Activated CD4-positive, alpha-beta T cell treated with anti-CD3 and anti-CD28 coated beads, Interleukin-2, amount 50 U/mL, for 4 hours (primary cell): ENCODE measurements at places on chromosomes 16 and 17.

GRCh38 chr16:89319886-89320781 lies 102.6 kb downstream of the ZNF778 start:
- DNase-seq: peak; percentile 24

GRCh38 chr16:52613508-52613907 lies 66.6 kb upstream of the TOX3 start:
- no peak for DNase-seq

GRCh38 chr16:48432136-48432535 lies 46.9 kb upstream of the SIAH1 start:
- no peak for DNase-seq

DNA sequence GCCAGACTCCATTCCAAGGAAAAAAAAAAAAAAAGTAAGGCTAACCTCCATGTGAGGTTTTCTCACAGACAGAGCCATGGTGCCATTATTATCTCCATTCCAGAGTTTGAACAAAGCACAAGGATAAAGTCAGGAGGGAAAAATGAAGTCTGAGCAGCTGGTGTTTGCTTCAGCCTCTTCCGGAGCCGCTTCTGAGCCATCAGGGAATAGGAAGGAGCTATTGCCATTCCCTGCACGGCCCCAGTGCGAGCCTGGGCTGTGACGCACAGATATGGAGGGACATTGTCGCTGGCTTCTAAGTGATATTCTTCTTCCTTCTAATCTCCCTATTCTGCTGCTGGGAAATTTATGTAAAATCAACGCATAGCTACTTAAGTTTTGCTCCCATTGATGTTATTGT lies 69.5 kb upstream of the PIRT start:
- no peak for DNase-seq

- no peak for DNase-seq
These were observed 37.9 kb downstream of the SIAH1 start for GRCh38 chr16:48347191-48347865.

- peak; percentile 65 for DNase-seq
These were observed 7.9 kb upstream of the LLGL1 start for GRCh38 chr17:18217412-18218015.

DNA sequence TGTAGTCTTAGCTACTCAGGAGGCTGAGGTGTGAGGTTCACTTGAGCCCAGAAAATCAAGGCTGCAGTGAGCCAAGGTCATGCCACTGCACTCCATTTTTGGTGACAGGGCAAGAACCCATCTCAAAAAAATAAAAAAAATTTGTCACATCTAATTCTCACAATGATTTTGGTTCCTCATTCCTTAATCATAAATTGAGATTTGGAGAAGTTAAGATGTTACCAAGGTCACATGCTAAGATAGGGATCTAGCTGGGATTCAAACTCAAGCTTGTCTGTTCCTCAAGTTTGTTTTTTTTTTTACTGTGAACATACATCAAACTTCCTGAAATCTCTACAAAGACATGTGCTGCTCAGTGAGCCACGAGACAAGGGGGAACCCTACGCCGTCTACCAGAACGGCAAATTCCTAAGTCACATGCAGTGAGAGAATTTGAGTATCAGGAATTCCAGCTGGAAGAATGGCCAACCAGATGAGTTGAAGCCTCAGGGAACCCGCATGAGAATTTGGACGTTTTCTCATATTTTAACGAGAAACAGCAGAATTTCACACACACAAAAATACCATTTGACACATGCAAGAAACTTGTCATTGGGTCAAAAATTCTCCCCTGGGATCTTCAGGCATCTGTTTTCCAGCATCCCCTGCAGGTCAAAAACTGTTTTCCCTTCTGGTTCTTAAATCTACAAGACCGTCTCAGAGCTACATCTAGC lies 414.1 kb upstream of the GOT2 start:
- no peak for DNase-seq

GRCh38 chr17:17440010-17440843 lies 36.6 kb upstream of the MED9 start:
- peak; percentile 75 for DNase-seq

DNA sequence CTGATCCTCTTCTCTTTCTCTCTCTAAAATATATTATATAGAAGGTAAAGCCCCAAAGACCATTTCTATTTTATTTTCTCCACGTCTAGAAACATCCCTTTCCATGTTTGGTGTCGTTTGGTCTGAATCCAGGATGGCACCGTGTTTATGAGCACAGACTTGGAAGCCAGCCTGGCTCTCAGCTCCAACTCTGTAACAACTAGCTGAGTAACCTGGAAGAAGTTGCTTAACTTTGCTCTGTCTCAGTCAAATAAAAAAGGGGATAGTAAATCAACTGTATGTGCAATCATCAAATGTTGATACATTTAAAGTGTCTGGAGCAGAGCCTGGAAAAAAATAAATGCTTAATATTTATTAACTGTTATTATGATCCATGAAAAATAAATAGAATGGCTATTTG lies 249.8 kb upstream of the MAF start:
- DNase-seq: no peak

- no peak for DNase-seq
These were observed 264.7 kb downstream of the C16orf95 start for GRCh38 chr16:87052506-87052905.

- DNase-seq: no peak
These were observed 297.5 kb downstream of the CA10 start for GRCh38 chr17:51860954-51861561.

DNA sequence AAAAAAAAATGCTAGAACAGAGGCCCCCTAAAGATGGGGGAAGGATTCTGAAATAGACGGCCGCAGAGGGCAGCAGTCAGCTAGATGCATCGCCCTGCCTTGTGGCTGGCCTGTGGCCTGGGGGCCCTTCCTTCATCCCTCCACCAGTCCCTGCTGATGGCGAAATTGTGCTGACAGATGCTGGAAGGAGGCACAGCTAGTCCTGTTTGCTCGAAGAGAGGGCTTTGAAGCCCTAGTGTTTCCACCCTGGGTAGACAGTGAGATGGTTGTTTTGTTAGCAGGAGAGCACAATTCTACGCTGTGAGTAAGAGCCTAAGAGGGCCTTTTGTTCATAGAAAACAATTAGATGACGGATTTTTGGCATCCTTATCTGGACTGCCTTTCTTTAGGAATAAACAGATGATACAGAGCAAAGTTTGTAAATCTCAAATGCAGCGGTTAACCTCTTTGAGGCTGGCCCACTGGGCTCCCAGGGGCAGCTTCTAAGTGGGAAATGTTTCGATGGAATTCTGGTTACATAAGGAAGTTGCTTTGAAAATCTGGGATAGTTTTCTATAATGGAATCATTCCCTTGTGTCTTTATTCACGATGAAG lies 23.0 kb downstream of the VPS35L start:
- DNase-seq: no peak

DNA sequence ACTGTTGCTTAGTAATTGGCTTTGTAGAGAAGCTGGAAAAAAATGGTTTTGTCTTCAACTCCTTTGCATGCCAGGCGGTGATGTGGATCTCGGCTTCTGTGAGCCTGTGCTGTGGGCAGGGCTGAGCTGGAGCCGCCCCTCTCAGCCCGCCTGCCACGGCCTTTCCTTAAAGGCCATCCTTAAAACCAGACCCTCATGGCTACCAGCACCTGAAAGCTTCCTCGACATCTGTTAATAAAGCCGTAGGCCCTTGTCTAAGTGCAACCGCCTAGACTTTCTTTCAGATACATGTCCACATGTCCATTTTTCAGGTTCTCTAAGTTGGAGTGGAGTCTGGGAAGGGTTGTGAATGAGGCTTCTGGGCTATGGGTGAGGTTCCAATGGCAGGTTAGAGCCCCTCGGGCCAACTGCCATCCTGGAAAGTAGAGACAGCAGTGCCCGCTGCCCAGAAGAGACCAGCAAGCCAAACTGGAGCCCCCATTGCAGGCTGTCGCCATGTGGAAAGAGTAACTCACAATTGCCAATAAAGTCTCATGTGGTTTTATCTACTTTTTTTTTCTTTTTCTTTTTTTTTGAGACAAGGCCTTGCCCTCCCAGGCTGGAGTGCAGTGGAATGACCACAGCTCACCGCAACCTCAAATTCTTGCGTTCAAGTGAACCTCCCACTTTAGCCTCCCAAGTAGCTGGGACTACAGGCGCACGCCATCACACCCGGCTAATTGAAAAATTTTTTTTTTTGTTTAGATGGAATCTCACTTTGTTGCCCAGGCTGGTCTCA lies 6.2 kb upstream of the TMEM235 start:
- no peak for DNase-seq

DNA sequence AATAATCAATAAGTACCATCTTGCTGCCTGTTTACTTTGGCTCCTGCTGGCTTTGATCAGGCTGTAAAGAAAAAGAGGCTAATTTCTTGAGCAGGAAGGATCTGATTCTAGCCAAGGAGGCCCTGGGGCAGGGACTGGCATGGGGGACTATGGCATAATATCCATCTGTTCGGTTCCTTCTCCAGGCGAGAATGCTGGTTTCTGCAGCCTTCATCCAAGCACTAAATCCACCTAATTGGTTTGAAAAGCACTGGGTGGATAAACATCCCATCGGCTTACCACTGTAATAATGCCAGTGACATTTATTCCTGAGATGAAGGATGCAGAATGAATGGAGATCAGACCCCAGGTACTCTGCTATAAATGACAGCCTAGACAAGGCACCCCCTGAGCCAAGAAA lies 180.0 kb upstream of the ASIC2 start:
- DNase-seq: no peak

GRCh38 chr17:74768069-74768762 lies 7.9 kb downstream of the NAT9 start:
- no peak for DNase-seq

DNA sequence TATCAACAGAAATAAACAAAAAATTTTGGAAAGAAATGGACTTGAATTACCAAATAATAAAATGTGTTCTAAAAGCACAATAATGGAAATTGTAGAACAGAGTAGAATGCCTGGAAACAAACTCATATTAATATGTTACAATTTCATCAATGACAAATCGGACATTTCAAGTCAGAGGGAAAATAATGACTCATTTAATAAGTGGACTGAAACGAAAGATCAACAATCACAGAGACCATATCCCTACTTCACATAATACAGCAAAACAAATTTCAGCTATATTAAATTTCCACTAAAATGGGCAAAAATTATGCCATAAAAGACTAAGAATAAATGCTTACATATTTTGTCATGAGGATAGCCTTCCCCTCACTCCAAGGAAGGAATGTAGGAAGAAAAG lies 25.7 kb downstream of the CDYL2 start:
- no peak for DNase-seq

DNA sequence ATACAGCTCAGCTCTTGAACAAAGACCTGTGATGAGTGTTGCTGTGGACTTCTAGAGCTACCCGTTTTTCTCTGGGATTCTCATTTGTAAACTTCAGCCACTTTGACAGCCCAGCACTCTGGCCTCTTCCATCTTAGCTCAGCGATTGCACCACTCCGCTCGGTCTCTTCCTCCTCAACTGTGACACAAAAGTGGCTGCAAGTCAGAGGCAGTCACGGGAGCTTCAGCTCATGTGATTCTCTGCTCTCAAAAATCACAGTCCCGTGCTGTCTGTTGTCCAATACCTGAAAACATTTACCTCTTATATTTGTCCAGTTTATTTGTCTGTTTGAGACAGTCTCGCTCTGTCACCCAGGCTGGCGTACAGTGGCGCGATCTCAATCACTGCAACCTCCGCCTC lies 75.7 kb upstream of the DNAH17 start:
- no peak for DNase-seq

DNA sequence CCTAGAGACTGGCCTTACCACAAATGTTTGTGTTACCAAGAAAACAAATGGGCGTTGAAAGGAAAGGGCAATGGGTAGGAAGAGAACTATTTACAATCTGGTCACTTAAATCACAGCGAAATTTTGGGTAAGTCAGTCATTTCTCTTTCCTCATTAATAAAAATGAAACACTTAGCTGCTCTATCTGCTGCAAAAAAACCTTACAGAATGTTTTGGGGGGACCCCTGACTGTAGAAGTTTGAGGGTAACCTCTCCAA lies 742 bp upstream of the NUTF2 start:
- DNase-seq: no peak

DNA sequence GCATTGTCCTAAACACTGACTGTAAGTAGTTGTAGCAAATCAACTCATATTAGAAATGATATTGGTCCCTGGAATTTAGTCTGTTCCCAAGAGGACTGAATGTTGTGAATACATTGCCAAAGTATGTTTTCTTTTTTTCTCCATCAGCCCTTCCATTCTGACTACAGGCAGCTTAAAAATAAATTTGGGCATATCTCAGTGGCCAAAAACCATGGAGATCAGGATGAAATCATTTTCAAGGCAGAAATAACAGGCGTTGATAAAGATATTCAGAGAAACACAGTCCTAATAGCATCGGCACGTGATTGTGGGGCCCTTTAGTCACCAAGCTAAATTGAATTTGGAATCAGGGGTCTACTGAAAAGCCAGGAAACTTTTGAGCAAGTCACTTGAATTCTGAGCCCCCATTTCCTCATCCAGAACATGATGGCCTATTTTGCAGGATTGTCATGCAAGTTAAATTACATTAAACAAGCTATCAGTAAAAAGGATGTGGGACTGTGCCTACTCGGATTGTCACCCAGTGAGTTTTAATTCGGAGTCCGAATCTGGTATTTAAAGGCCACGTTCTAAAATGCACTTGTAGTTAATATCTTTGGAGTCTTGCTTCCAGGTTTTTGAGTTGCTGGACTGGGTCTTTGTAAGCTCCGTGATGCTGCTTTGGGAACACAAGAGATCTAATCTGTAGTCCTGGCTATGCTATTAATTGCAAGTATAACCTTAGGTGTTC lies 17.1 kb downstream of the HLF start:
- no peak for DNase-seq

GRCh38 chr16:67190448-67191399 lies 788 bp upstream of the EXOC3L1 start:
- no peak for DNase-seq

- DNase-seq: no peak
These were observed 128.2 kb downstream of the ZNF778 start for GRCh38 chr16:89345642-89346150.

DNA sequence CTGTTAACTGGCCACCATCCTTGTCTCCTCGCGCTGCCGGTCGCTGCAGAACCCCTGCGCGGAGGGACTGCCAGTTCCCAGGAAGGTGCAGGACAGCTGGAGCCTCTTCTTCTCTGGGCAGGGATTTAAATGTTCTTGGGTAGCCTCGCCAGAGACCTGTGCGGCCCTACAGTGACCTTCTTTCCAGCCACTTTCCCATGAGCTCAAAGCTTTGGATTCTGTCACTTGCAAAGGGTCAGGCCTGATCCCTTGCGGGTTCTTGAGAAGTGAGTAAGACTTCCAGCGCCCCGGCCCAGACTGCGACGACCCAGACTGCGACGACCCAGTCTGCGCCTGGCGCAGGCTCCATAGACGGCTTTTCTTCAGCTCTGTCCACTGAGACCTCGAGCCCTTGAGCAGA lies 1.4 kb upstream of the SLFN5 start:
- peak; percentile 54 for DNase-seq

GRCh38 chr16:57003439-57004386 lies 14.4 kb downstream of the NLRC5 start:
- no peak for DNase-seq

- DNase-seq: peak; percentile 59
These were observed 480 bp upstream of the PROCA1 start for GRCh38 chr17:28712032-28712704.

DNA sequence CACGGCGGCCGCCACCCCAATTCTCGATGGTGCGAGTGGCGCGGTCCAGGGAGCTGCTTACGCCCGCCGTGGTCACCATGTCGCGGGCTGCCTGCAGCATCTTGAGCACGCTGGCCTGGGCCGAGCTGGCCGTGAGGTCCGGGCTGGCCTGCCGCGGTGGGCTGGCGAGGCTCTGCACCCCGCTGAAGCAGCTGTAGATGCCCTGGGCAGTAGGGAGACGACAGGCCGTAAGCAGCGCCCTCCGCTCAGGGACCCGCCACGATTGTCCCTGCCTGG lies 16.4 kb downstream of the GRIN2C start:
- no peak for DNase-seq
